ENCODE measurements at places on chromosomes 2 and 18.
A peak's percentile ranks its signal among the peaks of the same experiment; 100 is the strongest.

DNA sequence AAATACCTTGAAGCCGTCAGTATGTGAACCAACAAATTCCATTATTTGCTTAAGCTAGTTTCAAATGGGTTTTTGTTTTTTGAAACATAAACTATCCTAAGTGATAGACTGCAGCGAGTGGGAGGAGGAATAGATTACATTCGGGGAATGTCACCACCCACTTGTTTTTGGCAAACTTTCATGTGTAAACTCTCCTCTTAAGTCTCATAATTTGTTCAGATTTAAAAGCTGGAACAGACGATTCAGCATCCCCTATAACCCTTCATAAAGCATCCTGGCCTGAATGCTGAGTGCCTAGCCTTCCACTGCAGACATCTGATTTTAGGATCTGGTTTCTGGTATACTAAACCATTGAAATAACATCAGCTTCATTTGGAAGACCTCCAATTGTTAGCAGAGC is 51.0 kb downstream of the CPO start:
- no peak for DNase-seq

DNA sequence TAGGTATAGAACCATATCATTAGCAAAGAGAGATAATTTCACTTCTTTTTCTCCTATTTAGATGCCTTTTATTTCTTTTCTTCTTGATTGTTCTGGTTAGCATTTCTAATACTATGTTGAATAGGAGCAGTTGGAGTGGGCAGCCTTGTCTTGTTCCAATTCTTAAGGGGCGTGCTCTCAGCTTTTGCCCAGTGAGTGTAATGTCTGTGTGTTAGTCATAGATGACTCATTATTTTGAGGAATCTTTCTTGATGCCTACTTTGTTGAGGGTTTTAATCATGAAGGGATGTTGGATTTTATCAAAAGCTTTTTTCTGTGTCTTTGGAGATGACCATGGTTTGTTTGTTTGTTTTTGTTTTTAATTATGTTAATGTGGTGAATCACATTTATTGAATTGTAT is 1453.1 kb upstream of the SLC39A10 start:
- DNase-seq: no peak

GRCh38 chr2:175097297-175097696 is 70.7 kb downstream of the ATF2 start:
- DNase-seq: no peak

- no peak for DNase-seq
These were observed 708.5 kb upstream of the FAM98A start for GRCh38 chr2:34307636-34308035.

DNA sequence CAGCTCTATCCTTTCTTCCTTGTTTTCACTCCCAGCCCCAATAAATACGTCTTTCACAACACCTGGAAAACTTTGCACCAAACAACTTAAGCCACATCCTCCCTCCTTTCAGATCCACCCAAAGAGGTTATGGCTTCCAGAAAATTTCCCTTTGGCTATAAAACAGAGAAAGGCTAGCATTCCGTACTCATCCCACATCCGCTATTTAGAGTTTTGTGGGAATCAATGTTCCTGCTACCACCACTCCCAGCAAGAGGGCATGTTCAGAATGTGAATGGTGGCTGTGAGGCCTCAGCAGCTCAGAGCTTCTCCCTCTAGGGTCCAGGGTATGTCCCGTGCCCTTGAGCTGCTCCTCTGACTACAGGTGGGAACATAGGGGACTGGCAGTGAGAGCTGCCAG is 214.6 kb downstream of the NCK2 start:
- DNase-seq: no peak

DNA sequence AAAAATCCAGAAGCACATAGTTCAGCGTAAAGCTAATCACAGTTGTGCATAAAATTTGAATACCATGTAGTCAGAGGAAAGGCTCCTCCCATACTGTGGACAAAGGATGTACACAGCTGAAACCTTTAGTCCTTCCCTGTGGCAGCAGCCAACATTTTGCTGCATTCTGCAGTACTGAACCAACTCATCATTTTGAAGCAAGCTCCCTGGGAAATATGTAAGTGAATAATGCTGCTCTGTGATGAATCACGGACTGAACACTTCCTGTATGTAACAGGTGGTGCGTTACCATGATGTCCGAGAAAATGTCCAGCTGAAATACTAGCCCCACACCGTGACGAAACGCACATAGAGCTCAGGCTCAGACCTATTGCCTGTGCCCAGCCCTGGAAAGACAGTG is 421.1 kb upstream of the RAB12 start:
- no peak for DNase-seq

DNA sequence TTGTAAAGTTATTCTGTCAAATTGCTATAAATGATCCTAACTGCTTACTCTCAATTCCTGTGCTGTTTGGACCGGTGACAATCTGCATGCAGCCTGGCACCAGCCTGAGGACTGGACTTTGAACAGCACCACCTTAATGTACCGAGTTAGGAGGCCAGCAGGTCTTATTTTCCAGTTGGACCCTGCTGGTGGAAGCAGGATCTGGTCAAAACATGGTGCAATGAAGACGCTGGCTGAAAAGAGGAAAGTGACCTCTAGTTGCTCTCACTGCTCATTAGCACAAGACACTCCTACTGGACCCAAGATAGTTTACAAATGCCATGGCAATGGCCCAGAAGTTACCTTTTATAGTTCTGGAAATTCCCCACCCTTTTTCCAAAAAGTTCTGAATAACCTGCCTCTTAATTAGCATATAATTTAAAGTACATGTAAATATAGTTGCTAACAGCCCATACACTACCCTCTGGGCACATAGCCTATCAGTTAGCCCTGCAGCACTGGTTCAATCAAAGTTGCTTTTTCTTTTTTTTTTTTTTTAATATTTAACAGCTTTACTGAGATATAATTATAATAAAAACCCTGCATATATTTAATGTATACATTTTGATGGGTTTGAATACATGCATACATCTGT is 35.8 kb downstream of the RBKS start:
- DNase-seq: no peak

DNA sequence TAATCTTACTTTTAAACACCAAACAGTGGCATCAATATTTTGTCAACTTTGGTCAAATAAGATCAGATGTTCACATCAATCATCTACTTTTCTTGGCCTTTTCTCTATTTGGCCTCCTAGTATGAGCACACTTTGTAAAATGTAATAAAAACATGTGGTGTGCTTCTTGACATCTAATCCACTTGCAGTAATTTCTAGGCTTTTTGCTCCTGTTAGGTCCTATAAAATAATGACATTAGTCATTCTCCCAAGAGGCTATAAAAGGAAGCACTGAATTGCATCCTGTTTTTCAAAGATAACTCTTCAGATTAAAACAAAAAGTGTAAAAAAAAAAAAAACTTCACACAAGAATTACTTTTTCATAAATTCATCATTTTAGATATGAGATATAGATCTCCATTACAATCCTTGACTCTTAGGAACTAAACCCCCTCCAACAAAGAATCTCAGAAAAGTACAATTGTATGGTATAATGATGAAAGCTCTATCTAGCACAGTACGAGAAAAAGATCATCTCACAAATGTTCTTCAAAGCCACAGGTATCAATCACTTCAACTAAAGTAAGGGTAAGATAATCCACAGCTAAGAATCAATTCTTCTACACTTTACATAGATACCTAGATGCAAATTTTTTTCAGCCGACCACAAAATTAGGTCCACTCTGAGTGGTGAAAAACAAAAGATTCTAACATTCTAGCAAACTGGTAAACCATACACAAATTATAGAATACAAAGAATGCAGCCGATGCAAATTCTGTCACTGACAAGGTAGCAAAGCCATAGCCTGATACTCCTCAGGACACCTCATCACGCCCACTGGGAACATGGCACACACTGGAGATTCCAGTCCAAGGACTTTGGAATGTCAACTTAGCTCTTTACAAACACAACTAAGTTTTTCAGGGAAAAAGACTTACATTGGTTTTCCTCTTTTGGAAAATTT is 2.7 kb downstream of the BCL2 start:
- no peak for DNase-seq

GRCh38 chr2:75375646-75376582 is 176.6 kb upstream of the TACR1 start:
- no peak for DNase-seq

- no peak for DNase-seq
These were observed 10.6 kb upstream of the PROC start for GRCh38 chr2:127407661-127408003.

DNA sequence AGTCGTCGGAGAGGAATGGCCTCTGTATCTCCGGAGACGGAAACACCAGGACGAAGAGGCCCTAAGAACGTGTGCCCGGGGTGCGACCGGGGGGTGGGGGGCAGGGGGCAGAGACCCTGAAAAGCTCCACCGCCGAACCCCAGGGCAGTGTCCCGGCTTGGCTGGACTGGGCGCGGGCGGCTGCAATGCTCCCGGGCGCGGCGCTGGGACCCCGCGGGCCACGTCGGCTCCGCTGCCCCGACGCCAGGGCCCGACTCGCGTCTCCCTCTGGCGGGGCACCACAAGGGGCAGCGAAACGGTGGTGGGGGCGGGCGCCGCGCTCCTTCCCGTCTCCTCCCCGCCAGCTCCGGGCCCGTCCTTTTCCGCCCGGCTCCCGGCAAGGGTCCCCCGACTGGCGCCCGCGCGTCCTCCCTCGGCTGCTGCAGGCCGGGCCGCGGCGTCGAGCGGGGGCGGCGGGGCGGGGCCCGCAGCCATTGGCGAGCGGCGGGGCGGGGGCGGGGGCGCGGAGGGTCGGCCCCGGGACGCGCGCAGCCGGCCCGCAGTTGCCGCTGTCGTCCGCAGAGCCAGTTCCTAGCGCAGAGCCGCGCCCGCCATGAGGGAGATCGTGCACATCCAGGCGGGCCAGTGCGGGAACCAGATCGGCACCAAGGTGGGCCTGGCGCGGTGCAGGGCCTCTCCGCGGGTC is at the start of gene TUBB6:
Gene TUBB6 (plus strand): TSS at position 541 of the 685 bp plus-strand sequence. CDS start 52 bp downstream, at position 593.
- peak; percentile 73 for DNase-seq

GRCh38 chr2:31082002-31082401 is 56.2 kb downstream of the GALNT14 start:
- no peak for DNase-seq

GRCh38 chr2:128440666-128441340 is 122.1 kb upstream of the HS6ST1 start:
- no peak for DNase-seq

- no peak for DNase-seq
These were observed 107.3 kb downstream of the CABYR start for GRCh38 chr18:24246143-24246542.

- no peak for DNase-seq
These were observed 217.9 kb upstream of the PID1 start for GRCh38 chr2:229489016-229489415.

DNA sequence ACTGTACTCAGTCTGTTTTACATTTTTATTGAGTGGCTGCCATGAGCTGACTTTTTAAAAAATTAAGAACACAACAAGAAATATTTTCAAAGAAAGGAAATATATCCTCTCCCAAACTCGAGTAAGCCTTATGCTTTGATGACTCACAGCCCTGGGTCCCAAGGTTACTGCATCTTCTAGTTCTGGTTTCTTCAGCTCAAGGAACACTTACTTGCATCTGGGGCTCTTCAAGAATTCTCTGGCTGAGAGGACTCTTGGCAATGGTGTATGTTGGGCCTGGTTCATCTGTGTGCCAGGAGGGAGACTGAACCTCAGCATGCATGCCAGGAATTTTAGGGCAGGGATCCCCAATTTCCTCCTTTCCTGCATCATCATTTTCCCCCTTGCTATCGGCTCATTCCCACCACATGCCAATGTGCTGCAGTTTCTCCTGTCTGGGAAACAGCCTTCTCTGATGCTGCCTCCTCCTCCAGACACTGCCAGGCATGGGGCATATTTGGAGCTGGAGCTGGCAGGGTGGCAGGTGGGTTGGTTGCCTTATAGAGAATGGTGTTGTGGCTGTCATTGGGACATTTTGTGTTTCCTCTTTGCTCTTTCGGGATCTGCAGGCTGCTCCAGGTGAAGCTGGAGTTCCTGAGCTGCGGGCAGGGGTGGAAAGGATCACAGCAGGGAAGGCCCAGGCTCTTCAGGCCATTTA is 192.2 kb upstream of the HS6ST1 start:
- no peak for DNase-seq

DNA sequence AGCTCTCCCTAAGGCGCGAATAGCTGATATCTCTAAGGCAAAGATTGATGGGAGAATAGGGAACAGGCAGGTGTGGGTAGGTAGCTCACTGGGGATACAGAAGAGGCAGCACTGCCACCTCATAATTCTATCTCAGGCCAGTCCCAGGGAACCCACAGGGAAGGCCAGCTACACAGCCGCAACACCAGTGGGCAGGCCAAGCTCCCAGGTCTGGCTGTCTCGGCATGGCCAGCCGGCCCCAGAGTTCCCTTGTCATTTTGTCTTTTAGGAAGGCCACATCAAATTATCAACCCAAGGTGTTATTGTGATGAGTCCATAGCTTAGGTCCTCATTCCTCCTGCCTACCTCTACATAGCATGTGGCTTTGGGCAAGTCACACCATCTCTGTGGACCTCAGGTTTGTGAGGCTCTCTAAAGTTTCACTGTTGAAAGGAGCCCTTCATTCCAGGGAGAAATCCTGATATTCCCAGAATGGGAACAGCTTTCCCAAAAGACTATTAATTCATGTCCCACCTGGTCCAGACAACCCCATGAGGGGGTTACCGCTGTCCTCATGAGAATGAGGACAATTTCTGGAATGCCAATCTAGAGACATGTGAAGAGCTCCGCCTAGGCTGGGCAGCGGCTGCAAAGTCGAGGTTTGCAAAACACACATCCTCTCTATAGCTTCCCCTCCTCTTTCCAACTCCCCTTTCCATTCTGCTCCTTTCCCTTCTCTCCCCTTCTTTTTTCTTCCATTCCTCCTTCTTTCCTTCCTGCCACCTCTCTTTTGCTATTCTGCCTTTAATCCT is 287.1 kb upstream of the ID2 start:
- no peak for DNase-seq

DNA sequence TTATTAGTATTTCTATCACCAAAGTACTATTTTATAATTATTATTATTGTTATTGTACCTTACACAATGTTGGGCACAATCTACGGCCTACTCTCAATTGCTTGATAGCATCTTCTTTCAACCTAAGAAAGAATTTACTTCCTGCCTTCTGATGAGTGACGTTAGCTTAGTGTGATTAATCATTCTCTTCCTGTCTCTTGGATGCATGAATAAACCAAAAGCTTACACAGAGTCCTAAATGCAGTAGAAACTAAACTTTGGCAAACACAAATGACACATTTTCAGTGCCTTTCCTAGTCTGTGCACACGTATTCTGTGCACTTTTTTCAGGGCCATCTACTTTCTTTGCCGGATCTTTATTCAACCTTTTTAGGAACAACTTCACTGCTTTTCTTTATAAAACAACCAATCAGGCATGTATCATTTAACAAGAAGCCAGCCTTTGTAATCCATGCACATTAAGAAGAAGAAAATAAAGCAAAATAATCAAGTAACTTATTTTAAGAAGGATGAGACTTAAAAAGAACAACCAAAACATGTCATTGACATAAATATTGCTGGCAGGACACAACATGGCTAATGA is 19.1 kb downstream of the TRAK2 start:
- DNase-seq: no peak

- no peak for DNase-seq
These were observed 1.9 kb downstream of the LIMS2 start for GRCh38 chr2:127673291-127674069.

Measured in right kidney (tissue), 9 donors.